ENCODE measurements at places on chromosomes 7 and 10.
A peak's percentile ranks its signal among the peaks of the same experiment; 100 is the strongest.

- no peak for DNase-seq
Measured at GRCh38 chr7:14092331-14092730, 102.9 kb upstream of the ETV1 start.

GRCh38 chr7:55105952-55106351, 87.1 kb downstream of the EGFR start:
- DNase-seq: no peak

DNA sequence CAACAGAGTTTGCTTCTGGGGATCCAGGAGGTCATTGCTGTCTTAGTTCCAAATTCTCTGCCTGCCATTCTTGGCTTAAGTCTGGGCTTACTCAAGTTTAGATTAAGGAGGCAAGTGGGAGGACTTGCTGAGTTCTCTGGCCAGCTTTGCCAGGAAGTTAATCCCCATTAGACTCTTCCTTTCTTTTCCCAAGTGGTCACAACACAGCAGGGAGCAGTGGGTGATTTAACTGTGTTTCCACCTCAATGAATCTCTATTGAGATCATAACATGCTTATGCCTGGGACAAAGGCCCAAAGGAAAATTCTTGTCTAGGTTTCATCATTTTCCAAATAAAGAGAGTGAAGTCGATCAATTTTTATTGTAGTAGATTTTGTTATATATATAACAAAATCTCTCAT, 1159.6 kb downstream of the SORCS3 start:
- no peak for DNase-seq

- DNase-seq: no peak
Measured at GRCh38 chr10:64067009-64067606, 545.9 kb downstream of the REEP3 start.

GRCh38 chr7:103715376-103716120, 269.5 kb upstream of the SLC26A5 start:
- no peak for DNase-seq

GRCh38 chr7:126608339-126608776, 644.4 kb downstream of the GRM8 start:
- peak; percentile 9 for DNase-seq

DNA sequence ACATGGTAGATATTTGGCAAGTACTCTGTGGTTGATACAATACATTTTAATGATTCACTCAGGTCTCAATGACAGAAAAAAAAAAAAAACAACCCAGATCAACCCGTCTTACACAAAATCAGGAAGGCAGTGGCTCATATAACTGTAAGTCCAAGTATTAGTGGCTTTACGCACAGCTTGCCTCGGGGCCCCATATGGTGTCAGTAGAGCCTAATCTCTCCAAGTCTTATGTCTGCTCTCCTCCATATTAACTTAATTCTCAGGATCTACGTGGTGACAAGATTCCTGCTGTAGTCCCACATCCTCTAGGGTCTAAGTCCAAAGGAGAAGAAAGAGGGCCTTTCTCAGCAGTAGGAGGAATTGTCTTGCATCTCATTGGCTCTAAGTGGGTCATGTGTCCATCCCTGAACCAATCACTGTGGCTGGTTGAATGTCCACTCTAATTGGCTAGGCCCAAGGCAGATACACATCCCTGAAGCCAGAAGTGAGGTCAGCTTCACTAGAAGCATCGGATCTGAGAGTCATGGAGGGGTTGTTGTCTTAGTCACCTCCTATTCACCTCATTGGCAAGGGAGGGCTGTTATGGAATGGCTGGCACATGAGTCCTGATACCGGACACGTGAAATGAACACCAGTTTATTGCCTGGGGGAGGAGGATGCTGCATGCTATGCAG, 20.5 kb upstream of the PLPP4 start:
- no peak for DNase-seq

DNA sequence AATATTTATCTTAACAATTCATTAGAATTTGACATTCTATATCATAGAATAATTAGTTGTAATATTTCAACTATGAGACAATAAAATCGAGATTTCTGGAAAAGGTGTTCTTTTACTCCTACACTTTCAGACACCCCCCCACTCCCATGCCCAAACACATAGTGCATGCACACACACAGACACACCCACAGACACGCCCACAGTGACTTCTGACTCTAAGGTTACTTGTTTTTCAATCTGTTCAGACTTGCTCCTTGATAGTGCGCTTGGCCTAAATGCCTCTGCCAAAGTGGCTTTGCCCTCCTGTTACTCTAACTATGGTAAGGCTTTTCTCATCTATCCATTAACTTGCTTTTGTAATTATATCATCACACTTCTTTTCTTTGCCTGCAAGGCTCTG, 144.0 kb upstream of the PPP1R3A start:
- no peak for DNase-seq

DNA sequence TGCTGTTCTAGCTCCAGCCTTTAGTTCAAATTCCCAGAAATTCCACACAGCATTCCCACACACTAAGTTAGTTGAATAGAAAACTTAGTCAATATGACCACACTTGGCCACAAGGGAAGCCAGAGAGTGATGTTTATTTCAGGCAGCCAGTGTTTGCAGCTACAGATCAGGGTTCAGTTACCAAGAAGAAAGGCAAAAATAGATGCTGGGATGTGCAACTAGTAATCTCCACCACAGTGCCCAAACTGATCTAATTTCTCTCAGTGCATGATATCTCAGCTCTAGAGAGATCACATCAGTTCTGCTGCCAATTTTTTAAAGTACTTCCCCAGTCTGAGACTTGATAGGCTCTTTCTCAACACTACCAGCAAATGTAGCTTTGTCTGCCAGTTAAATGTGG, 17.6 kb downstream of the SLF2 start:
- DNase-seq: no peak
